ENCODE measurements at places on chromosomes 12 and 14. TPM values are rescaled to one million over a fixed set of nuclear protein-coding genes. Genes with fewer than 3 reads are reported as not detected.

CMA1 gene
- not detected for total RNA-seq

TSPAN19 gene
- total RNA-seq = not detected

DNA sequence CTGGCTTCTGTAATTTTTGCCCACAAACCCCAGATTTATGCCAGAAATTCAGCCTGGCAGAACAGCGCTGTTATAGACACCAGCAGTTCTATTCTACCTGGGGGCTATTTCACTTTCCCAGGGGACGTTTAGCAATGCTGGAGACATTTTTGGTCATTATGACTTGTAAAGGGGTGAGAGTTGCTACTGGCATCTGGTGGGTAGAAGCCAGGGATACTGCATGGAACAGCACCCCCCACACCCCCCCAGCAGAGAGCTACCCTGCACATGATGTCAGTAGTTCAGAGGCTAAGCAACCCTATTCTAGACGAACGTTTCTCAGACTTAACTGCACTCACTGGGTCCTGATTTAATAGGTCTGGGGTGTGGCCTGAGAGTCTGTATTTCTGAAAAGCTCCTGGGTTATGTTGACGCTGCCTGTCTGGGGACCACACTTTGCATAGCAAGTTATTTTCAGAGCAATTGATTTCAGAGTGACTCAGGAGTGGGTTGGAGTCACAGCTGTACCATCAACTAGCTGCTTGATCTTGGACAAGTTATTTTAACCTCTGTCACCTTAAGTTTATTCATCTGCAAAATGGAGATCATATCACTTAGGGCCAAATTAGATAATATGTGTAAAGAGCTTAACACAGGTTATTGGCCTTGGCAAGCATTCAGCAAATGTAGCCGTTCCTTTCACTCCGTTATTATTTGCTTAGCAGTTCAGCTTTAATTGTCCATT lies 48.5 kb downstream of the CHST11 start:
- peak; percentile 70 for DNase-seq

DNA sequence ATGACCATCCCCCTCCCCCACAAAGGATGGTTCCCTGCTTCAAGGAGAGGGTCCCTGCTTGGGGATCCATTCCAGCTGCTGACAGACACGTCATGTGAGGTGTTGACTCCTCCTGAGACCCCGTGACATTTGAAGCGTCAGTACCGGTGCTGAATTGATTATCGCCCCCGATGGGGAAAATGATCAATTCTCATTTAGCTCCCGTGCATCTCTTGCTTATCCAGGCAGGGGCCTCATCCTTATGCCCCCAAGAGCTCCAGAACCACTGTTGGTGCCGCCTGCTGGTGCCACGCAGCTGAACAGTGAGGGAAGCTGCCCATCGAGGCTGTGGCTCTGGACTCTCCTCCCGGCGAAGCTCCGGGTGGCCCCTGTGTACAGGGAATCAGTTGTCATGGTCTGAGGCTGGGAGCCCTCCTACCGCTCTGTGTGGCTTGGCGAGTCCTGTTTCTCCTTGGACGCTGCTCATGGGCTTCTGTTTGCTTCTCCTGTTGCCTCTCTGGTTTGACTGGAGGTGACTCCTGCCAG lies 4.6 kb downstream of the KIF26A start:
- no peak for DNase-seq

DNA sequence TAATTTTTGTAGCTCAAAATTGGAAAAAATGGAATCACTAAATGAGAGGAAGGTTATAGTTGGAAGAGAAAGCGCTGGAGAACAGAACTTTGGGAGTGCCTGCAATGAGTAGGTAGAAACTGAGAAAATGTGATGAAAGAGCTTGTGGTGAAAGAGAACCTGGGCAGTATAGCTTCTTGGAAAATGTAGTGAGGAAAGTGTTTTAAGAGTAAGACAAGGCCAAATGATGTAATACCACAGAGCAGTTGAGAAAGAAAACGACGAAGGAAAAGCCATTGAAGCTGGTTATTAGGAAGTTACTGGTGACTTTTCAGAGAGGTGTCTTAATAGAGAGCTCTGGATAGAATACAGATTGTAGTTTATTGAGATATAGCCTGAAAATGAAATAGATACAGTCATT lies 255.3 kb downstream of the AEBP2 start:
- DNase-seq = no peak

MYL2 gene
- total RNA-seq = not detected

DNA sequence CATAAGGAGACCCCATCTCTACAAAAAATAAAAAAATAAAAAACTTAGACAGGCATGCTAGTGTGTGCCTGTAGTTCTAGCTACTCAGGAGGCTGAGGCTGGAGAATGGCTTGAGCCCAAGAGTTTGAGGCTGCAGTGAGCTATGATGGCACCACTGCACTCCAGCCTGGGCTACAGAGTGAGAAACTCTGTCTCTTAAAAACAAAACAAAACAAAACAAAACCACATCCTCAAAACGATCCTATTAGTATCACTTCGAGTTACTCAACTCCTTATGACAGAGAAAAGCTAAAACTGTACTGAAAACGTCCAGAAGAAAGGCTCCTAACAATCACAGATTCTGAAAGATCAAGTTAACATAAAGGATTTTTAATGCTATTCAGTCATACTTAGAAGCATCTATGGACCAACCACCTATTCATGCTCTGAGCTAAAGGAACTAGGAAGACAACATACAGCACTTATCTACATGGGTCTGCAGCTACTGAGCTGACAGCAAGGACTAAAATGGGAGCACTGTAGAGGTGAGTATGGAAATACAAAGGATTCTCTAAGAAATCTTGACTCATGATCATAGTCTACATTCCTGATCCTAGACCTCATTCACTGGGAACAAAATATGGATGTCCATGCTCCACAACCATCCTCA lies 75.3 kb upstream of the DUSP6 start:
- DNase-seq = no peak

IRAK4 gene
- total RNA-seq = 10.0 TPM

- DNase-seq = no peak
Measured at GRCh38 chr14:60977847-60978246, 3.0 kb downstream of the TRMT5 start.

- DNase-seq = no peak
Measured at GRCh38 chr12:1305791-1306500, 288.4 kb downstream of the FBXL14 start.

DNA sequence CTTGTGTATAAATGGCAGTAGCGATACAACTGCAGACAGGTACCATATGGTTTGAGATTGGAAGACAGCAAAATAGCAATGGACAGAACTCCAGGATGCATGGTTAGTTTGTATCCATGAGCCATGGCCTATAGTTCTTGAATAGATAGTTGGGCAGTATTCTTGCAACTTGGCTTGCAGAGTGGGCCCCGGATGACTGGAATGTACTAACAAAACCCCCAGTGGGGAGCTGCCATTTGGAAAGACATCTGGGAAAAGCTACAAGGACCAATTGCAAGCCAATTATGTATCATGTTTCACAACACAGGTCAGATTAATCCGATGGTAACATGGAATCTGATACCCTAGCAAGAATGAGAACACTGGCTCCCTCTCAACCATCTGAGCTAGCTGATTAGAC lies 279.6 kb downstream of the RERGL start:
- DNase-seq = no peak

DNA sequence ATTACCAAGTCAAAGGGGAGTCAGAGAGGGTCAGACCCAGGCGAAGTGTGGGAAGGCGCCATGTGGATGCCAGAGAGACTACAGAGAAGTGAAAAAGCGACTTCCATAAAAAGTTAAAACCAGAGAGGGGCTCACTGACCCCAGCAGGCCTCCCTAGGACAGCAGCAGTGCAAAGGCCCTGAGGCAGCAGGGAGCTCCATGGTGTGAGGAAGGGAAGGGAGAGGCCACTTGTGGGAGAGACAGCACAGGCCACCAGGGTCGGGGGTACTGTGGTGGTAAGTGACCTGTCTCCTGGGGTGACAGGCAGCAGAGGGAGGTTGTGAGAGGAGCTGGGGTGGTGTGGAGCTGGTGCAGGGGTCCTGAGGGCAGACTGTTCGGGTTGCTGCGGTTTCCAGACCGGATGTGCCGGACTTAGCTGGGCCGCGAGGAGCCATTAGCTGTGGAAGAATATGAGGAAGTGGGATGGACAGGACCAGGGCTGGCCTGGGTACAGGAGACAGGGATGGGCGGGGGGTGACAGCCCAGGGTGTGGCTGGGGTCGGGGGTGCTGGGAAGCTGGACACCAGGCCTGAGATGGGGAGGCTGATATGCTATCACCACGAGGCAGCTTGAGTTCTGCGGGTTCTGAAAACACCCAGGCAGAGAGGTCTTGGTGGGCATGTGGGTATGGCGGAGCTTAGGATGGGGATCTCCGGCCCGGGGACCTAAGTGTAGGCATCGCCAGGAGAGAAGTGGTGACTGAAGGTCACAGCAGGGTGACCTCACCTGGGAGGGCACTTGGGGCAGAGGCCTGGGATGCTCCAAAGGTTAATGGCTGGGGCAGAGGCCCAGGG lies 22.7 kb downstream of the SETD1B start:
- no peak for DNase-seq

P2RX2 gene
- total RNA-seq = not detected

GRCh38 chr12:9184276-9184675 lies 23.9 kb downstream of the PZP start:
- no peak for DNase-seq

GRCh38 chr12:120620624-120621023 lies 19.8 kb upstream of the CABP1 start:
- peak; percentile 84 for DNase-seq

GALNT9 gene
- total RNA-seq = 16.1 TPM

GRCh38 chr14:52352569-52352968 lies 38.5 kb downstream of the PTGER2 start:
- no peak for DNase-seq

GRCh38 chr14:22883173-22883976 lies at the start of gene REM2:
TSS of gene REM2 (plus strand) at chr14:22883222. CDS start at chr14:22883288, 66 bp downstream.
- DNase-seq = no peak

- no peak for DNase-seq
Measured at GRCh38 chr14:101096551-101096950, 193.0 kb upstream of the RTL1 start.

- peak; percentile 62 for DNase-seq
Measured at GRCh38 chr12:116916714-116917114, 6.0 kb downstream of the FBXW8 start.

GRCh38 chr14:96589577-96589976 lies 87.4 kb downstream of the PAPOLA start:
- no peak for DNase-seq

SFSWAP gene
- total RNA-seq = 41.9 TPM

FAIM2 gene
- not detected for total RNA-seq

GRCh38 chr12:75977952-75978671 lies 53.5 kb downstream of the PHLDA1 start:
- DNase-seq = peak; percentile 86

PLEKHG7 gene
- total RNA-seq = not detected

DNA sequence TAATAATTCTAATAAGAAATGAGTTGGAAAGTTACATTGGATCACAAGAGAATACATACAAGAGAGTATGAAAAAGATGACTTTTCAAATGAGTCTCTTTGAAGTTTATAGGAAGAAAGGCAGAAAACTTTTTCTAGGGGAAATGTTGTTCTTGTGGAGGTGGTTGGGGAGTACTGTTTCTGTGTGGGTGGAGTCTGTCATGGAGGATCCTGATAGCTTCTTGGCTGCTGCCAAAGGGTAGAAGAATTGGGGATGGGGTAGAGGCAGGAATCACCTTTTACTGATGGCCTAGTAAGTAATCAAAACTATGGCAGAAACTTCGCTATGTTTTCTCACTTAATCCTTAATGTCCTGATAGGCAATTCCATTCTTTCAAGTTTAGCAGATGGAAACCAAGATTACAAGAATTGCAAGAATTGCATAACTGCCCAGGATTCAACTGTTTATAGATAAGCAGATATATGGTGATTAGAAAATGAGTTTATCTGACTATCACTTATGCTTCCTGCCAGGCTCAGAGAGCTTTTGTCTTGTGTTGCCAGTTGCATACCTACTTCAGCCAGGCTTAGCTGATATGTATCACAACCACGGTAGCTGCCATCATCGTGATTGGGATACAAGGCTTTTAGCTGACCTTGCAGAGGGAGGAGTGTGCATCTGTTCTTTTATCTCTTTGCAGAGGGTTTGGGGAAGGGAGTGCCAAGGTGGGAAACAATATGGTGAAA lies 463.9 kb downstream of the TMTC2 start:
- no peak for DNase-seq

CATSPERB gene
- not detected for total RNA-seq

FBXO33 gene
- total RNA-seq = 6.2 TPM

Measured in PC-9 (cell line).